Stimulated activated CD8-positive, alpha-beta memory T cell treated with anti-CD3 and anti-CD28 coated beads, Interleukin-15, amount 100 ng/mL, for 48 hours (primary cell): ENCODE measurements at places on chromosomes 12 and 14.

DNA sequence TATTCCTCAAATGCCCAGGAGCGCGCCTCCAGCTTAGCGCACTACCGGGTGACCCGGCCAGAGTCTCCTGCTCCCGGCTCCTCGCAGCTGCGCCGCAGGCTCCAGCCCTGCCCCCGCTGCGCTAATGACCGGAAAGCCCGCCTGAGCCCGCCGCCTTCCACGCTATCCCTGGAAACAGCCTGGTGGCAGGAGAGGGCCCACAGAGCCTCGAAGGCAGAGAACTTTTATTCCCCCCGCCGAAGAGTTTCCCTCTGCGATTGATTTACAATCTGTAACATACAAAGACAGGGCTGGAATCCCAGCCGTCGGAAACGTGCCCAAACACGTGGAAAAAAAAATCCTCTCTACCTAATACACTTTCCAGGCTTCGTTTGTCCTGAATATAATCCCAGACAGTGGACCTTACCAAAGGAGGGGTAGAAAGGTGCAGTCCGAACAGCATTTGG is 1.5 kb downstream of the COL2A1 start:
- DNase-seq = no peak

GRCh38 chr14:43356979-43357545 is 1150.0 kb downstream of the FSCB start:
- no peak for DNase-seq

- DNase-seq = no peak
These were observed 114.5 kb downstream of the EGLN3 start for GRCh38 chr14:33836203-33836899.

DNA sequence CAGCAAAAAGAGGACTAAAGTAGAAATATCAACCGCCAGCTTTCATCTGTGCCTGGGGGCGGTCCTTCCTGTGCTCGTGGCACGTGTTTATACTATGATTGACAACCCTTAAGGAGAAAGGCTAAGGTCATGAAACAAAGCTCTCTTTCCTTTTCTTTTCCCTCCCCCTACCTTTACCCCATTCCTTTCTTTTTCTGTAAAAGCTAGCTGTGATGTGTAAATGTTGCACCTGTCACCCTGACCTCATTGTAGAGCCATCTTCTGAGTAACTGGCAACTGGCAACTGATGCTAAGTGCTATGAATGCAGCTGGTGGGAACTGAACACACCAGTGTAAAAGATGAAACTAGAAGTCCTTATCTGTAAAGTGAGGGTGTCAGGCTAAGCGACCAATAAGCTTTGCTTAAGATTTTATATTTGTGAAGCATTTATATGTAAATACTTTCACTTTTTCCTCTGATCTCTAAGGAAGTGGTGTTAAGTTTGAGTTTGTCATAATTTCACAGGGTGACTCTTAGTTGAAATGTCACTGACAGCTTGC is 102.8 kb upstream of the BCAT1 start:
- DNase-seq = peak; percentile 22

DNA sequence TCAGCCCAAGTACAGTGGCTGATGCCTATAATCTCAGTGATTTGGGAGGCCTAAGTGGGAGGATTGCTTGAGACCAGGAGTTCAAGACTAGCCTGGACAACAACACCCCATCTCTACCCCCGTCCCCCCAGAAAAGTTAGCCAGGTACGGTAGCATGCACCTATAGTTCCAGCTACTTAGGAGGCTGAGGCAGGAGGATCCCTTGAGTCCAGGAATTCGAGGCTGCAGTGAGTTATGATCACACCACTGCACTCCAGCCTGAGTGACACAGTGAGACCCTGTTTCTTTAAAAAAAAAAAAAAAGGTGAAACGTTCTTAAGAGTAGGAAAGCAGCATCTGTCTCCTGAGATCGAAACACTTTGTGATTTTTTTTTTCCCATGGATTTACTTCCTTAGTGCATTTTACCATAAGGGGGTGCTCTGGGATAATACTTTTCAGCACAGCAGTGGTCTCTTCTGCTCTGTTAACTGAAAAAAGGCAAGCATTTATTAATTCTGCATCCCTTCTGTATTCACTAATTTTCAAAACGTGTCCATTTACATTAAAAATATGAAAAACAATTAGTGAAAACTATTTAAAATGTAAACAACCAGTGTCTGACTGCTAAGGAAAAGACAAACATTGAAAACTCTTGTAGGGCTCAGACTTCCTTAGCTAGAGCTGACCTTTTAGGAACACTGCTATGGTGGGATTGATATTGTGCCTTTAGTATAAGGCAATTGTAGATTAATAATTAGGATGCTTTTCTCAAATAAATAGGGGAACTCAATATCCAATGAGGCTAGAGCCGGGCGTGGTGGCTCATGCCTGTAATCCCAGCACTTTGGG is 31.2 kb upstream of the USP44 start:
- DNase-seq = no peak

- DNase-seq = no peak
These were observed 44.9 kb downstream of the SIX6 start for GRCh38 chr14:60553808-60554207.

- DNase-seq = peak; percentile 1
These were observed 1158.4 kb upstream of the TMEM132C start for GRCh38 chr12:127108360-127109215.

DNA sequence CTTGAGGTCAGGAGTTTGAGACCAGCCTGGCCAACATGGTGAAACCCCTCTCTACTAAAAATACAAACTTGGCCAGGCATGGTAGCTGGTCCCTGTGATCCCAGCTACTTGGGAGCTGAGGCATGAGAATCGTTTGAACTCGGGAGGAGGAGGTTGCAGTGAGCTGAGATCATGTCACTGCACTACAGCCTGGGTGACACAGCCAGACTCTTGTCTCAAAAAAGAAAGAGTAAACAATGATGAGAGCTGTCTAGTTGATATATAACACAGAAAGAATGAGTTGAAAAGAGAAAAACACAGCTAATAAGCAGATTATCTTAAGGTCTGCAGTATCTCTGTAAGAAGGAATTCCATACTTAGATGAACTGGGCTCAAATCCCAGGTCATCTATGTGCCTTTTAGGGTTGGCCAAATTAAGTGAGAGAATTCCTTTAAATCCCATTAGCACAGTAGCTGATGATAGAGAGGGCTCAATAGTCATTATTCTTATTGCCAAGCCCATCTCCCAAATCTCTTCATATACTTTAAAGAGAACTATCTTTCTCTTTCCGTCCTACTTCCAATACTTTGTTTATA is 31.1 kb upstream of the STRAP start:
- DNase-seq = no peak

DNA sequence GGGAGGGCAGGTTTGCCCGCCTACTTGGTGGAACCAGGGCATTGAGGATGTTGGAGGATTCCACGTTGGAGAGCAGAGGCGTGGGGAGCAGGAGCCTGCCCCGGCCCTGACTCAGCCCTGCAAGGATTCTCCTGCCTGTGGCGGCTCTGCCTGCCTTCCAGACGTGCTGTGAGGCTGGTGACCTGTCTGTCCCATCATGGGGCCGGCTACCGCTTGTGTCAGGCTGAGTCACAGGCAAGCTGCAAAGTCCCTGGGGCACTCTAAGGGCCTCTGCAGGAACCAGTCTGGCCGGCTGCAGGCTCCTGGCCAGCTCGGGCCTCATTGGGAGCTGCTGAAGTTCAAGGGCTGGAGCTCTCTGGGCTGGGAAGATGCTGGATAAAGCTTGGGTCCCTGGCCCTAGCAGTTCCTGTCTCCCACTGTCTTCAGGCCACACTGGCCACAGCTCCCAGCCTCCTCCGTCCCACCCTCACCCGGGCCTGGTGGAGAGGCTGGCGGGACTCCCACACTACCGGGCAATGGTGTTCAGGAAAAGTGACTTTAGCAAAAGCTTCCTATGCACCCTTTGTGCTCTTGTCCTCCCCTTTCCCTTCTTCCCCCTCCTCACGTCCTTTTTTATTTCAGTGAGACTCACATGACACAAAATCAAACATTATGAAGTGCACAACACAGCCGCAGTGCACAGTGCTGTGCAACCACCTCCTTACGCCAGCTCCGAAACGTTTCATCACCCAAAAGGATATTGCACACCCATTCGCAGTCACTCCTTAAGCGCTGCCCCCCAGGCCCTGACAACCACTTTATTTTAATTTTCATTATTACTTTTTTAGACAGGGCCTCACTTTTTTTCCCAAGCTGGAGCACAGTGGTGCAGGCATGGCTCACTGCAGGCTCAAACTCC is 22.0 kb upstream of the ULK1 start:
- DNase-seq = no peak

- DNase-seq = no peak
These were observed 76.3 kb downstream of the SCAF11 start for GRCh38 chr12:45914090-45914489.

DNA sequence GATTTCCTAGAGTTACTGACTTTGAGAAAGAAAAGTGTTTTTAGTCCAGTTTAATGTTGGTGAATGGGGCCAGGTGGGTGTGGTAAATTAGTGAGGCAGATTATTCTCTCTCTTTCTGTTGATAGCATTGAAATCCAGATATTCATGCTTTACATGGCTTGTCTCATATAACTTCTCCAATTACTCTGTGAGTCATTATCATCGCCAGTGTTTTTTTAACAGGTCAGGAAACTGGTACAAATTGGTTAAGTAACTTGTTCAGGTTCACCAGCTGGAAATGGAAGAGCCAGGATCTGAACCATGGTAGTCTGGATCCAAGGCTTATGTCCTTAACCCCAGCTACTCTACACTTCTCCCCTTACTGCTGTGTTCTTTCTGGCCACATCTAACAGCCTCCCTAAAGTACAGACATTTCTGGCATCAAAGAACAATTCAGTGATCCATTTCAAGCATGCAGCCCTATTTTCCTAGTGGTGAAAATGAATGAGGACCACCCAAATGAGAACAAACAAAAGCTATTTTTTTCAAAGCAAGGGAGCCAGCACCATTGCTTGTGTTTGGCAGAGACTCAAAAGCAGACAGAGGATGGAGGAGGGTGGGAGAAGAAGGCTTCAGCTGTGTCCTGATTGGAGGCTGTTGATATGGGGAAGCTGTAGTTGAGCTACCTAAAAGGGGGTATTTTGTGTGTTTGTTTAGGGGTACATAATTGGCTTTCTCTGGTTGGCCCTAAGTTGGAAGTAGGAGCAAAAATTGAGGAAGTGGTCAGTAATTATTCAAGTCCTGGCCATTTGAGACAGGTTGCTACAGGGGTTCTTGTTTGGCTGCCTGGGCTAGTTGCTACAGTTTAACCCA is 1.7 kb downstream of the IRAK3 start:
- no peak for DNase-seq

GRCh38 chr12:119809023-119809422 is 68.1 kb downstream of the CIT start:
- DNase-seq = no peak
